ENCODE measurements at places on chromosomes 7 and 10.

DNA sequence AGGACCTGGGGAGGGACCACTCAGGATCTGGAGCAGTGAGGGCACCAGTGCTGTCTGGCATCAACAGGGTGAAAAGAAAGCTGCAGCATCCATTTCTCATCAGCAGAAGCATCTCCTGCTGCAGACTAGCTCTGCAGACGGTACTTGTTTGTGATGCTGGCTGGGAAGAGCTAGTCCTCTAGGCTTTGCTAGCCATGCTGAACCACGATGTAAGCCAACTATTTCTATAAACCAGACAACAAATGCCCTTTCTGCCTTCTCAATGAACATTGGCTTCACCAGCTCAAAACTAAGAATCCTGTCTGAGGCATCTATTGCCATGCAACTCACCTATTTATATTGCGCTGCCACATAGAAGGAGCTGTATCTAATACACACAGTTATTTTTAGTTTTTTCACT, 65.6 kb downstream of the CTTNBP2 start:
- DNase-seq, result no peak

- no peak for DNase-seq
Measured at GRCh38 chr7:24141874-24142509, 142.0 kb upstream of the NPY start.

GRCh38 chr10:104433669-104434068, 80.0 kb downstream of the CFAP58 start:
- DNase-seq, result no peak

- DNase-seq, result no peak
Measured at GRCh38 chr7:7577888-7578287, 11.2 kb downstream of the MIOS start.

DNA sequence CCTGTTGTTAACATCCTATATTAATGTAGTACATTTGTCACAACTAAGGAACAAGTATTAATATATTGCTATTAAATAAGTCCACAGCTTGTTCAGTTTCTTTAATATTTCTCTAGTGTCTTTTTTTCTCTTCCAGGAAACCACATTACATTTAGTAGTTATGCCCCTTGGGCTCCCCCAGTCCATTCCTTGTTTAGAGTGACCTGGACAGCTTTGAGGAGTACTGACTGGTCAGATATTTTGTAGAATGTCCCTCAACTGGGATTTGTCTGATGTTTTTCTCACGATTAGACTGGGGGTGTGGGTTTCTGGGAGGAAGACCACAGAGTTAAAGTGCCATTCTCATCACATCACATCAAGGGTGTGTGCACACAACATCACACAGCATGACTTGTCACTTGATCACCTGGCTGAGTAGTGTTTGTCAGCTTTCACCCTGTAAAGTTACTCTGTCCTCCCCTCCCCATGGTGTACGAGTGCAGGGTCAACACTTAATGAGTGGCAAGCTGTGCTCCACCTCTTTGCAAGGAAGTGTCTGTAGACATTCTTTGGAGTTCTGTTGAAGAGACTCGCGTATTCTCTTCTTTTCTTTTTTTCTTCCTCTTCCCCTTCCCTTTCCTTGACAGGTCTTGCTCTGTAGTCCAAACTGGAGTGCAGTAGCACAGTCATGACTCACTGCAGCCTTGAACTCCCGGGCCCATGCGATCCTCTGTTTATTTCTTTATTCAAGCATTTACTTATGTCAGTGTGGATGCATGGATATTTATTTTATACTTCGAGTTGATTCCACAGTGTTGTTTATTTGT, 10.2 kb downstream of the LMTK2 start:
- DNase-seq, result no peak

DNA sequence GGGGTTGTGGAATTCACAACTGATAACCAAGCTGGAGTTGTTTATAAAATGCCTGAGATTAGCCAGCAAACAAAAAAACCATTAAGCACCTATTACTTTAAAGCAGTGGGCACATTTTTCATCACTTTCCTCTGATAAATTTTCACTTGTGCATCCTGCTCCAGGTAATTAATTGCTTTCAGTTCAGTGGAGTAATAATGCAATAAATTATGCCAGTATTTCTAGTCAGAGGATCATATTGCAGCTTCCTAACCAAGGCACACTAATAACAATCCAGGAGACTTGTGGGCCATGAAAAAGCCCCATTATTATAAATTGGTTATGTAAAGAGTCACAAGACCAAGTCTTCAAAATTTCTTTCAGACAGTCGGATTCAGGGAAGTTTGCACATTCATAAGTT, 193.2 kb downstream of the LRMDA start:
- DNase-seq, result no peak

- DNase-seq, result peak; percentile 68
Measured at GRCh38 chr10:88728107-88728763, 22.2 kb downstream of the LIPK start.

DNA sequence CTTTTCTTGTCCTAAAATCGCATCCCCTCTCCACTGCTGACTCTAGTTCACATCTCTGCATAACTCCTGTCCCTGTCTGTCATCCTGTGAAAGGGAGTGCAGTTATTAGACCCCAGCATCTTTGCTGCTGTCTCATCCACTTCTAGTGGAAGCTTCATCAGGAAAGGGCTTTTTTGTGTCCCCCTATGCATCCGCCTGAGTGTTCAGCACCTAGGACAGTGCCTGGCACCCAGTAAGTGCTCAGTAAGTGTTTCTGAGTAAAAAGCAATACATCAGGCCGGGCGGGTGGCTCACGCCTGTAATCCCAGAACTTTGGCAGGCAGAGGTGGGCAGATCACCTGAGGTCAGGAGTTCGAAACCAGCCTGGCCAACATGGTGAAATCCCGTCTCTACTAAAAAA, 211.8 kb upstream of the FOXK1 start:
- DNase-seq, result peak; percentile 7

DNA sequence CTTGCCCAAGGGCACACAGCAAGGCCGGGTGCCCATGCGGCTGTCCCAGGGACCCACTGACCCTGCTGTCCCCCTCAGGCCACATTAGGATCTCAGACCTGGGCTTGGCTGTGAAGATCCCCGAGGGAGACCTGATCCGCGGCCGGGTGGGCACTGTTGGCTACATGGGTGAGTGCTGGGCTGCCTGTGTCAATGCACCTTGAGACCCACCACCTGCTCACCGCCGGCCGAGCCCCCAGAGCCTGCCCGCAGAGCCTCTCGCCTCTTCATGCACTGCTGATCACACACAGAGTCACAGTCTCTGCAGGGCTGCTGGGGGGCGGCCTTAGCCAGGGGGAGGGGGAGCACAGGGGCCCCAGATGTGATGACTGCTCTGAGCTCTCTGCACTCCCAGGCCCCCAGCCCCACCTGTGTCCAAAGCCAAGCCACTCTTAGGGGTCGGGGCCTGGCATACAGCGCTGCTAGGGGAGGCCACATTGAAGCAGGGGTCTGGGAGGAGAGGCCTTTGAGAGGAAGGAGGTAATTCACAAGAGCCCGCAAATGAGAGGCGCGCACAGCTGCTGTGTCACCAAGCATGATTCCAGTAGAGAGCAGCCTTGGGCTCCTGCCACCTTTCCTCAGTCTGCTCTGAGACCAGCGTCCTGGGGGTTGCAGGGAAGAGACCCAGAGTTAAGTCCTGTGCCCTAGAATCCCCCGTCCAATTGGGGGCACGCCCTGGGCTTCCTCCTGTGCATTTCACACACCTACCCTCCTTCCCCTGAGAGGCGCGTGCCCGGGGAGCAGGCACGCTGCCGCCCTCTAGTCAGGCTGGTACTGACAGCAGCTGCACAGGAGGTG, 100.4 kb downstream of the RGS10 start:
- DNase-seq, result no peak

DNA sequence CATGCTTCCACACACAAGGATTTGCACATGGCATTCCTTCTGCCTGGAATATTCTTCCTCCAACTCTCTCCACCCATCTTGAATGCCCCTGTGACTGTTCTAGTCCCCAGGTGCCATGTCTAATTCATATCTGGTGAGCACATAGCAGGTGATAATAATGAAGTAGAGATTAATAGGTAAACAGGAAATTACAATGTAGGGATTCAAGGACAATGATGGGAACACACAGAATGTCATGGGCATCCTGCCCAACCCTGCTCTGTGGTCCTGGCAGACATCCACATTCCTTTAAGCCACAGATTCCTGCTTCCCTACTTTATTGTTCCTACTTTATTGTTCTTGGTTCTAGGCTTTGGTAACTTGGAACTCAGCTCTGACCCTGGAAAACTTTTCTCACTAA, 115.8 kb downstream of the THSD7A start:
- no peak for DNase-seq

- peak; percentile 41 for DNase-seq
Measured at GRCh38 chr7:40604601-40605438, 470.0 kb downstream of the SUGCT start.

DNA sequence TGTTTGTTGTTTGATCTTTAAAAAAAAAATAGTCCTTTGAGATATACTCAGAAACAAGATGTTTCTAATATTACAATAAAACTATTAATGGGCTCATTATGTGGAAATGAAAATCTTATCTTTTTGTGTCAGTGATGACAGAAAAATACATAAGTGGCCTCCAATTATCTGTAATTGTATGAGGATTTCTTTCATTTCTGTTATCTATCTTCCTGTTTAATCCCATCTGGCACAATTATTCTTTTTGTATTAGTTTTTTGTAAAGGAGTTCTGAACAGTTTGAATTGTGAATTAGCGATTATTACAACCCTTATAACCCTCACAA, 270.8 kb downstream of the BBS9 start:
- no peak for DNase-seq

DNA sequence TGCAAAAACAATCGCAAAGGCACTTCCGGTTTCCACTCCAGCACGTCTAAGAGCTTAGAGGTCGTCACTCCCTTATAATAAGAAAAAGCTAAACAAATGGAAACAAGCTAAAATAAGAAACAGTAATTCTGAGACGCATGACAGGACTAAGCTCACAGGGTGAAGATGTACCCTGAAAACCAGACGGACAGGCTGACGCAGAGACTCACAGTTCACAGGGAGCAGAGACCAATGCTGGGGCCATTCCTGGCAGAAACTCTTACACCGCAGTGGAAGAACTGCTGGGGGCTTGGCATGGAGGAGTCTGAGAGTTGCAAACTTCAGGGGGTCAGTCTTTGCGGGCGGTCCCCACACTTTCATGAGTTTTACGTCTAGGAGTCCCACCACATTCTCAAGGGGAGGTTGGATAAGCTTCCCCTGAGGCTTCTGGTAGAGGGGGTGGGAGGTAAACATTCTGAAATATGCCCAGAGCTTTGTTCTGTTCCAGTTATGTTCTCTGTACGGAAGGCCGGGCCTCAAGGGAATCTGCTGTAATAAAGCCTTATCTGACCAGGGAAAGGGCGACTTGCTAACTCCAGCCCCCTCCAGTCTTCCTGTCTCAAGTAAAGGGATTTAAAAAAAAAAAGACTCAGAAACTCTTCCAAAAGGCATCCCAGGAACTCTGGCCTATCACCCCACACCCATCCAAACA, 47.8 kb downstream of the BRI3 start:
- DNase-seq, result no peak

GRCh38 chr10:127148066-127148932, 48.1 kb downstream of the INSYN2A start:
- DNase-seq, result peak; percentile 9

DNA sequence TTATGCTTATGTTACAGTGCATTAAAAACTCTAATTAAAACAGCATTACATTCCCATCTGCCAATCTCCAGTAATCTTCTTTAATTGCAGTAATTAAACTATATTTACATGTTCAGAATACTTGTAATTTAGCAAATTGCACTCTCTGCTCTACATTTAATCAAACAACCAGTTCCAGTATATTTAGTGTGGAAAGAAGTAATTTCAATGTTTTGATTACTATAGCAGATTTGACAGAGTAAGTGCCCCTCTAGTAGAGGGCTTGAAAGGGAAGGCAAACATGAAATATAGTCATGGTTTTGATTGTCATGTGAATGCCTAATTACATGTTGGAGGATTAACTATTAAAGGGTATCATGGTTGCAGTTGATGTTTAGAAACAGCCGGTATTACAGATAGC, 739.7 kb downstream of the AUTS2 start:
- no peak for DNase-seq

DNA sequence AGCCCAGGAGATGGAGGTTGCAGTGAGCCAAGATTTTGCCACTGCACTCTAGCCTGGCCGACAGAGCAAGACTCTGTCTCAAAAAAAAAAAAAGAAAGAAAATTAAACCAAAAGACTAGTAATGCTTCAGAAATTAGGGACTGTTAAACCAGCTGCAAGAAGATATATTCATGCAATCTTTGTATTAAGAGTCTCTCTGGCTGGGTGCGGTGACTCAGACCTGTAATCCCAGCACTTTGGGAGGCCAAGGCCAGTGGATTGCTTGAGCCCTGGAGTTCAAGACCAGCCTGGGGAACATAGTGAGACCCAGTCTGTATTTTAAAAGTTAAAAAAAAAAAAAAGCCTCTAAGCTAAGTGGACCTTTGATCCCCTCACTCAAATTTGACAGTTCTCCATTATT, 2.5 kb upstream of the HNRNPF start:
- no peak for DNase-seq

GRCh38 chr10:7168414-7168813, 242.4 kb downstream of the SFMBT2 start:
- no peak for DNase-seq

DNA sequence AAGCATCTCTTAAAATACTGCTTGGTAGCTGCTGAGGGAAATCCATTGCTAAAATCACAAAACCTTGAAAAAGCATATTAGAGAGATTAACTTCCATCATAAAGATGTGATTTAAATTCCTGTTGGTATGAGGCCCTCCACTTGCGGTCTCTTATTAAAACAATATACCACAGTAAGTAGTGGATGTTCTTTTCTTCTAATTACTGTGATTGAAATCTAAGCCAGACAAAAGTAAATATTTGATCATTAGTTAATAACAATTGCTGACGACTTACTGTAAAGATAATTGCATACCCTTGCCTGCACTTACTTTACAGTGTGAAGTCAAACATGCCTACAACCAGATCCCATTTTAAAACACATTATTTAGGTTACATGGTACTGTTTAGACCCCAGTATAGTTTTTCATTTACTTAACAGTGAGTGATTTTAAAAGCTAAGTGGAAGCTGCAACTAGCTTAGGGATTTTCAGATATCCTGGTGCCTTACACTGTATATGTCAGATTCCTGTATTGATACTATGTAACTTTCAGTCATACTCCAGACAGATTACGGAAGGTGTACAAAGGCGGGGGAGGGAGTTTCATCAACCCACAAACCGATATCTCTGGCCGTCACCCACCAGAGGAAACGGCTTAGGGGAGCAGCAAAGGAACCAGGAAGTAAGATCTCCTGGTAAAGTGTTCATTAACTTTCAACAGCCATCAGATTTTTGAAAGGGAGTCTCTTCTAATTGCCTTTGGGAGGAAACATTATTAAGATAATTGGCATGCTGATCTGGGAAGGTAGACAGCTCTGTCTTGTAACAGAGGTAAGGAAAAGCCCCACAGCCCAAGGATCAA, 986 bp downstream of the NRP1 start:
- peak; percentile 43 for DNase-seq

DNA sequence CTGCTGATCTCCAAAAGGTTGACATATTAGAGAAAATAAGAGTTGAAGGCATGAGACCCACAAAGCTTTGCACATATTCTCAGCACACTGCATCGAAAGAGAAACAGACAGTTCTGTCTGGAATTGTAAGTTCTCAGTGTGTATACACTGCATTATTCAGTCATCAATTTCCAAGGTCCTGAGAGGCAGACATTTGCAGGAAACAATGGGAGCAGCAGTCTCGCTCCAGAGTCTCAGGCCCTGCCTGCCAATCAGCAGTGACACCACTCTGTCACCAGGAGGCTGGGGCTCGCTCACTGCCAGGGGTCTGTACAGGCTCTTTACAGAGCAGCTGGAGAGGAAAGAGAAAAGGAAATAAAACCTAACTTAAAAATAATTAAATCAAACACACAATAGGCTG, 36.3 kb downstream of the JAZF1 start:
- DNase-seq, result no peak

All from activated naive CD4-positive, alpha-beta T cell treated with anti-CD3 and anti-CD28 coated beads for 36 hours (primary cell).